Uterus (tissue), 4 donors: ENCODE measurements at places on chromosomes 7 and 10. TPM values are rescaled to one million over a fixed set of nuclear protein-coding genes. Genes with fewer than 3 reads are reported as not detected.

- H3K4me3 ChIP-seq = no peak overlapping the region
- no peak overlapping the region for H3K27ac ChIP-seq
- no peaks in the 10 kb centered on the region for H3K27me3 ChIP-seq
- H3K36me3 ChIP-seq = no peaks in the 10 kb centered on the region
- H3K4me1 ChIP-seq = no peaks in the 10 kb centered on the region
These were observed 63.3 kb downstream of the ZNF107 start for GRCh38 chr7:64729089-64729848.

NUTM2B gene
- total RNA-seq = not detected

GRCh38 chr7:16062269-16062668, 359.1 kb downstream of the CRPPA start:
- no peak for DNase-seq
- no peak overlapping the region for H3K4me3 ChIP-seq
- H3K27ac ChIP-seq = no peak overlapping the region
- H3K36me3 ChIP-seq = no peaks in the 10 kb centered on the region

CALHM1 gene
- not detected for total RNA-seq

DNA sequence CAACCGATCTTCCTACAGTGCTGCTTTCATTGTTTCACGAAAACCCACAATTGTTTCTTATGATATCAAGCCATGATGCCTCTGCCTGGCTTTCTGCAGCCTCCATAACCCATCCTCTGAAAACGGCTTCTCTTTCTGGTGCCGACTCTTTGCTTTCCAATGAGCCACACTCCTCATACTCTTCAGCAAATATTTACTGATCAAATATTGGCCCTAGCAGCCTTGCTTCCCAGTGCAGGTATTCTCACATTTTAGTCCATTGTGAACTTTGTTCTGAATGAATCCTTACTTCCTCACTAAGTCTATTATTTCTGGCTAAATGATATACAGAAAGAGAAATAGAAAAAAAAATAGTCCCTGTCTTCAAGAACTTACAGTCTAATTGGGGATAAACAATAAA, 35.5 kb downstream of the LAMB1 start:
- H3K27me3 ChIP-seq = no peaks in the 10 kb centered on the region
- no peaks in the 10 kb centered on the region for H3K4me1 ChIP-seq
- no peak for DNase-seq
- no peak overlapping the region for H3K4me3 ChIP-seq
- no peaks in the 10 kb centered on the region for H3K36me3 ChIP-seq

DNA sequence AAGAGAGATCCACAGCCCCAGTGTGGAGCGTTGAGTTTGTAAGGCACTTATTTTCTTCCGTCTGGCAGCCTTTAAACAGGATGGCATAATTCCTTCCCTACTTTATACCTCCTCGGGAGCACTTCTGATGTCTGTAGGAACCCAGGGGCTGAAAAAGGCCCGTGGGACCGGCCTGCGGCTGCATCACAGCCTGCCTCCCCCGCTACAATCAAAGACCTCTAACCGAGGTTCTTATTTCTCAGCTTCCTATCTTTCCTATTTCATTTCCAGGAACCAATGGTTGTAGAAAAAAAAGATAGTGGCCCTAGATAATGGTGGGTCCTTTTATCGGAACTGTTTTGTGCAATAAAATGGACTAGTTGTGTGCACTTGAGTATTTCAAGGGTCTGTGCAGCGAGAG, 4.1 kb upstream of the CTBP2 start:
- H3K27ac ChIP-seq = no peak overlapping the region
- DNase-seq = no peak
- H3K27me3 ChIP-seq = no peaks in the 10 kb centered on the region
- no peaks in the 10 kb centered on the region for H3K36me3 ChIP-seq

DNA sequence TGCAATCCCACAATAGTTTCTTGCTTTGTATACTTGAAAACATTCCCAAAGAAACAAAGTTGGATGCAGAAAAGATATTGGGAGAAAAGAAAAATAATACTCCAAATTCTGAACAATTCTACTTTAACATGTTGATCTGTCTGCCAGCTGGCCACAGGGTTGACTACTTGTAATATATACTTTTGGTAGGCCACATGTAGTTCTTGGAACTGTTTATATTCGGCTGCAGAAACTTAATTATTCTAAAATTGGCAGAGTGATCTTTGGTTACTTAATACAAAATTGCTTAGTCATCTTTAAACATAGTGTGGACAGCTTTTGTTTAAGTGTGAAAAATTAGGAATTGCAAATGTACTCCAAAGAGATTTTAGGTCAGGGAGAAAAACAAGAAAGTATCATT, 76.0 kb downstream of the CALD1 start:
- no peak for DNase-seq
- peak overlapping the region; percentile 78 for H3K27ac ChIP-seq
- peaks cover 6% of the 10 kb centered on the region for H3K4me1 ChIP-seq
- no peaks in the 10 kb centered on the region for H3K27me3 ChIP-seq

EGFR gene
- 73.6 TPM for total RNA-seq

DNA sequence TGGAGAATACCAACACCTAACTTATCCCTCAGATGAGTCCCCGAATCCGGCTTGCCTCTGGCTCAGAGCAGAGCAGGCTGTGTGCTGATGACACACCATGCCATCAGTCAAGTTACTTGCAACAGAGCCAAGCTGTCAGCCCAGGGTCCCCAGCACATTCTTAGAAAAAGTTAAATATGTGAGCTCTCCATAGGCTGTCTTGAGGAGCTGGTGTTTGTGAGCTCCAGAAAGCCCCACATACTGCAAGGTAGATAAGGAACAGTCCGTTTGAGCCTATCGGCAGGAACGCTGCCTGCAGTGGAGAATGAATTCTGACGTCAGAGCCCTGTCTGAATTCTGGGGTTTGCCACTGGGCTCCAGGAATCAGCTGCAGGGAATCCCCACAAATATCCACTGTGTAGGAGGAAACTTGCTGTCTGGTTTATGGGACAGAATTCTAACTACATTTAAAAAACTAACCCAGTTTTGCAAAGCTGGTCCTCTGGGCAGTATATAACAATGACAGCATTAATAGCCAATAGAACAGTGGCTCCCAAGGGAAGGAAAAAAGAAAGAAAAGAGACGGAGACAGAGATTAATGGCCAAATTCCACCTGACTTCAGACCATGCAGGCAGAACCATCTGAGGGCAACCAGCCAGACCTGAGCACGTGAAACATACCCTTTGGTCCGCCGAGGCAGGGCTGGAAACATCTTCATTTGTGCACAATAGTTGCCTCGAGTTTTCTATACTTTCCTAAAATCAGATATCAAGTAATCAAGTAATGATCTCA, 3.6 kb downstream of the SFXN4 start:
- DNase-seq = no peak
- no peaks in the 10 kb centered on the region for H3K27me3 ChIP-seq
- H3K4me1 ChIP-seq = no peaks in the 10 kb centered on the region
- peak overlapping the region; percentile 38 for H3K27ac ChIP-seq

- no peaks in the 10 kb centered on the region for H3K27me3 ChIP-seq
- DNase-seq = no peak
- H3K4me3 ChIP-seq = no peak overlapping the region
- H3K4me1 ChIP-seq = no peaks in the 10 kb centered on the region
These were observed 6.8 kb downstream of the FAM131B start for GRCh38 chr7:143355450-143356385.

TAS2R3 gene
- 8.3 TPM for total RNA-seq

GRCh38 chr7:51366172-51366728, 49.6 kb upstream of the COBL start:
- DNase-seq = no peak
- H3K4me1 ChIP-seq = no peaks in the 10 kb centered on the region
- no peaks in the 10 kb centered on the region for H3K36me3 ChIP-seq
- no peaks in the 10 kb centered on the region for H3K27me3 ChIP-seq
- H3K27ac ChIP-seq = no peak overlapping the region

DLX6 gene
- total RNA-seq = 1.5 TPM

GRCh38 chr7:143503261-143503660, 25.6 kb downstream of the TAS2R41 start:
- no peaks in the 10 kb centered on the region for H3K36me3 ChIP-seq
- no peaks in the 10 kb centered on the region for H3K27me3 ChIP-seq
- no peaks in the 10 kb centered on the region for H3K4me1 ChIP-seq
- no peak for DNase-seq
